ENCODE measurements at places on chromosomes 2 and 18.

DNA sequence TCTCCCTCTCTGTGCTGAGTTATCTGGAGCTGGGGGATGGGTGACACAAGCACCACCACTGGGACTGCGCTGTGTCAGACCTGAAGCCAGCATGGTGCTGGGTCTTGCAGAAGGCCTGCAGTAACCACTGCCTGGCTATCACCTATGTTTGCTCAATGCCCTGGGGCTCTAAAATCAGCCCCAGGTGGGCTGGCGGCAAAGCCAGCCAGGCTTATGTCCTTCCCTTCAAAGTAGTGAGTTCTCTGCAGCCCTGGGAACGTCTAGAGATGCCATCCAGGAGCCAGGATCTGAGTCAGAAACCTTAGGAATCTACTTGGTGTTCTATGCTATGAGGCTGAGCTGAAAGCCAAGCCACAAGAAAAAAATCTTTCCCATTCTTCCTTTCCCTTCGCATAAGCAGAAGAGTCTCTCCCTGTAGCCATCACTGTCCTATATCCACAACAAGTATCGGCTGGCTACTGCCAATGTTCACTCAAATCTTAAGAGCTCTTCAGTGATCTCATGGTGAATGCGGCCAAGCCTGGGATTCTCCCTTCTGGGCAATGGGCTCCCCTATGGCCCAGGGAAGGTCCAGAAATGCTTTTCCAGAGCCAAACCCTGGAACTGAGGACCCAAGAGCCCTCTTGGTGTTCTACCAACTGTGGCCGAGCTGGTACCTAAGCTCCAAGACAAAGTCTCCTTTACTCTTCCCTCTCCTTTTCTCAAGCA lies 248.7 kb downstream of the ZNF385B start:
- no peak for DNase-seq

DNA sequence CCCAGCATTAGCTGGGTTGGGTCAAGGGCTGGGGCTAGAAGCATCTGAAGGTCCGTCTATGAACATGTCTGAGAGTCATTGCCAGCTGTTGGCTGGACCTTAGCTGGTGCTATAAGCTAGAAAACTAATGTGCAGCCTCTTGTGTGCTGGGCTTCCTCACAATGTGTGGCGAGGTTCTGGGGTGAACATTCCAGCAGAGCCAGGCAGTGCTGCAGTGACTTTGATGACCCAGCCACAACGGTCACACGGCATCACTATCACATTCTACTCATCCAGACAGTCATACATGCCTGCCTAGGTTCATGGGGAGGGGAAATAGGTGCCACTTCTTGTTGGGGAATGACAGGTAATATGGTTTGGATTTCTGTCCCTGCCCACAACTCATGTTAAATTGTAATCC lies 260.5 kb downstream of the CYP26B1 start:
- DNase-seq = no peak

DNA sequence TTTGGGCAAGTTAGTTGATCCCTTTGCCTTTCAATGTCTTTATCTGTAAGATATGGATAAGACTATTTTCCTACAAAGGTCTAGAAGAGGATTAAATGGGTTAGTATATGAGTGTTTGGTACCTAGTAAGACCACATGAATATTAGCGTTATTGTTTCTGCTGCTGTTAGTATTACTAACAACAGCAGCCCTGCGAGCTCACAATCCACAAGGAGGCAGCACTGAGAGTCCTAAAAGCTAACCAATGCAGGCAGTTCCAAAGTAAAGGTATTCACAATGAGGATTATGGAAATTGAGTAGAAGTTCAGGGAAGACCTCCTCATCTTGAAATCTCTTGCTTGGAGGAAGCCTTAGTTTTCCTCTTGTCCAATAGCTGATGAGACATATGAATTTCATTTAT lies 248.9 kb downstream of the TDRD15 start:
- DNase-seq = no peak

DNA sequence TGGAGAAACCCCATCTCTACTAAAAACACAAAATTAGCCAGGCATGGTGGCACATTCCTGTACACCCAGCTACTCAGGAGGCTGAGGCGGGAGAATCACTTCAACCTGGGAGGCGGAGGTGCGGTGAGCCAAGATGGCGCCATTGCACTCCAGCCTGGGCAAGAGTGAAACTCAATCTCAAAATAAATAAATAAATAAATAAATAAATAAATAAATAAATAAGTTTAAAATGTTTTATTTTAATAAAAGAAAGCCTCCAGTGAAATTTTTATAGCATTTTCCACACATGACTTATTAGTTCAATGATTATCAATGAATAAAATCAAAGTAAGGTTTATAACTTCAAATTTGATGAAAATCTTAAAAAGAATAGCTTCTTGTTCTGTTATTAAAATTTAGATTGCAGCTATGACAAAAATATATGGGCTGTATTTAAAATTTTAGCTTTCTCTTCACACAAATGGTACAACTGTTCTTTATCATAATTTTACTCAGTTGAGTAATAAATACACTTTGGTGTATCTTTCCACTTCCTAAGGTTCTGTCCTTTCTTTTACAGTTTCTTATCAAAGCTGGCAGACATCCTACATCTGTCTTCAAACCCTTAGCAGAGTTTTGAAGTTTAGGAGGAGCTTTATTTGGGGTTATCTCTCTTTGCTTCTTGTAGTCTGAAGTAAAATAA lies 78.4 kb upstream of the ZSWIM2 start:
- no peak for DNase-seq

DNA sequence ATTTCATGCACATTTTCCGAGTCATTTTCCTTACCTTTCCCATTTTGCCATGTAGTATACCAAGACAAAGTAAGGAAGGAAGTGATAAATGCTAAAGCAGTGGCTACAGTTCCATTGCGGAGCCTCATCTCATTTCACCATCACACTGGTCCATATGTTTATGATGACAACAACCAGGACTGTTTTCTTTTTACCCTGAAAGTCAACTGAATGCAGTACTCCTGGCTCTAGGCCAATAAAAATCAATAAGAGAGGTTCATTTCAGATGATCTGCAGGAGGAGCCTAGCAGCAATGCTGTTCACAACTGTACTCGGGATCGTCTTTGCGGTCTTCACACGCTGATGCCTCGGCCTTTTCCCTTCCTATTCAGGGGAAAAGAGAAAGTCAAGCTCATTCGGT lies 4.7 kb downstream of the MGAT4A start:
- no peak for DNase-seq

GRCh38 chr2:9466147-9466683 lies 8.1 kb upstream of the IAH1 start:
- DNase-seq = no peak

DNA sequence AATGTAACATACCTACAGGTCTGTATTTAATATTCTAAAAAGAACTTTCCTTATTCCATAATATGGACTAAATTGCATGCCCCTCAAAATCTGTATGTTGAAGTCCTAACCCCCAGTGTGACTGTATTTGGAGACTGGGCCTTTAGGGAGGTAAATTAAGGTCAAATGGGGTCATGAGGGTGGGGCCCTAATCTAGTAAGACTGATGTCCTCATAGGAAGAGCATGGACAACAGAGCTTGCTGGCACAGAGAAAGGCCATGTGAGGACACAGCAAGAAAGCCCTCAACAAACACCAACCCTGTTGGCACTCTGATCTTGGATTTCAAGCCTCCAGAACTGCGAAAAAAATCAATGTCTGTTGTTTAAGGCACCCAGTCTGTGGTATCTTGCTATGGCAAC lies 18.6 kb downstream of the SF3B1 start:
- DNase-seq = no peak

- DNase-seq = no peak
Measured at GRCh38 chr2:11377928-11378545, 33.6 kb upstream of the ROCK2 start.

GRCh38 chr2:216858312-216858711 lies 1.6 kb downstream of the TNP1 start:
- no peak for DNase-seq

GRCh38 chr18:36912887-36913286 lies 84.0 kb downstream of the KIAA1328 start:
- no peak for DNase-seq
